ENCODE measurements at places on chromosomes 7 and 10.

GRCh38 chr7:70006261-70006920 is 408.1 kb downstream of the AUTS2 start:
- DNase-seq: no peak

DNA sequence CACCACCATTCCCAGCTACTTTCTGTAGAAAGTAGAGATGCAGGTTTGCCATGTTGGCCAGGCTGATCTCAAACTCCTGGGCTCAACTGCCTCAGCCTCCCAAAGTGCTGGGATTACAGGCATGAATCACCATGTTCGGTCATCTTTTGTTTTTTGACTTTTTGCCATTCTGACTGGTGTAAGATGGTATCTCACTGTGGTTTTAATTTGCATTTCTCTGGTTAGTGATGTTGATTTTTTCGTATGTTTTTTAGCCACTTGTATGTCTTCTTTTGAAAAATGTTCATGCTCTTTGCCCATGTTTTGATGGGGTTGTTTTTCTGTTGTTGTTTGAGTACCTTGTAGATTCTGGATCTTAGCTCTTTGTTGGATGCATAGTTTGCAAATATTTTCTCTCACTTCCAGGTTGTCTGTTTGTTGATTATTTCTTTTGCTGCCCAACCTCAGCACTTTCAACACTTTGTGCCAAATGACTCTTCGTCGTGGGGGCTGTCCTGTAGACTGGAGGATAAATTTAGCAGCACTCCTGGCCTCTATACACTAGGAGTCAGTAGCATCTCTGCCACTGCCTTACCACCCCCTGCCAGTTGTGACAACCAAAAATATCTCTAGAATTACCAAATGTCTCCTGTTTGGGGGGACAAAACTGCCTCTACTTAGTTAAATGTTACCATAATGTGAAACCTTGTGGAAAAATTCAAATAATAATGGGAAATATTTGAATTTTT is 6.5 kb upstream of the CPED1 start:
- no peak for DNase-seq

DNA sequence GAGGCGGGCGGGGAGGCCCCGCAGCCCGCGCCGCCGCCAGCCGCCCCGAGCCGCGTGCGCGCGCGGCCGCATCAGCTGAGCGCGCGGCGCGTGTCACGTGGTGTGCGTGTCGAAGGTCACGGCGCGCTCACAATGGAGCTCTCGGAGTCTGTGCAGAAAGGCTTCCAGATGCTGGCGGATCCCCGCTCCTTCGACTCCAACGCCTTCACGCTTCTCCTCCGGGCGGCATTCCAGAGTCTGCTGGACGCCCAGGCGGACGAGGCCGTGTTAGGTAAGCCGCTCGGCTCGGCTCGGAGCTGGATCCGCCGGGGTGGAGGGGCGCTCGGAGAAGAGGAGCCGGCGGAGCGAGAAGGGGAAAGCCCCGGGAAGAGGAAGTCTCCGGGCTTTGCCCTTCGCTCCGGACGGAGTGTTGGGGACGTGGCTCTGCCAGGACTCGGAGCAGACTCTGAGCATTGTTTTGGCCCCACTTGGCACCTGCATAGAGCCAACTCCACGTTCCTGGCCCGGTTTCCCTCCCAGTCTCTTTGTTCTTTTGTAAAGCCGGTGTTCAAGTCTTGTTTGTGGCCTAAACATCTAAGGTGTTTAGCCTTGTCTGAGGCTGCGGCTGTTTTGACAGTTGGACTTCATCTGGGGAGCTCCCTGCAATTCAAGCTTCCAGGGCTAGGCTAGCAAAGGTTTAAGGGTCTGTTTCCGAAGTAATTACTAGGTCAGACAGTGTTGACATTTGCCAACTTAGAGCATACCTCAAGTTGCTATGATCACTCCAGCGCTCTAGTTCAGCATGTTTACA is at the start of gene COMMD3:
Gene COMMD3 (plus strand): TSS at position 103 of the 790 bp plus-strand sequence. CDS start 30 bp downstream, at position 133.
- peak; percentile 79 for DNase-seq

- no peak for DNase-seq
Measured at GRCh38 chr10:36526033-36526432, 599.4 kb upstream of the ANKRD30A start.

- DNase-seq: no peak
Measured at GRCh38 chr10:1184541-1185430, 128.6 kb downstream of the WDR37 start.

DNA sequence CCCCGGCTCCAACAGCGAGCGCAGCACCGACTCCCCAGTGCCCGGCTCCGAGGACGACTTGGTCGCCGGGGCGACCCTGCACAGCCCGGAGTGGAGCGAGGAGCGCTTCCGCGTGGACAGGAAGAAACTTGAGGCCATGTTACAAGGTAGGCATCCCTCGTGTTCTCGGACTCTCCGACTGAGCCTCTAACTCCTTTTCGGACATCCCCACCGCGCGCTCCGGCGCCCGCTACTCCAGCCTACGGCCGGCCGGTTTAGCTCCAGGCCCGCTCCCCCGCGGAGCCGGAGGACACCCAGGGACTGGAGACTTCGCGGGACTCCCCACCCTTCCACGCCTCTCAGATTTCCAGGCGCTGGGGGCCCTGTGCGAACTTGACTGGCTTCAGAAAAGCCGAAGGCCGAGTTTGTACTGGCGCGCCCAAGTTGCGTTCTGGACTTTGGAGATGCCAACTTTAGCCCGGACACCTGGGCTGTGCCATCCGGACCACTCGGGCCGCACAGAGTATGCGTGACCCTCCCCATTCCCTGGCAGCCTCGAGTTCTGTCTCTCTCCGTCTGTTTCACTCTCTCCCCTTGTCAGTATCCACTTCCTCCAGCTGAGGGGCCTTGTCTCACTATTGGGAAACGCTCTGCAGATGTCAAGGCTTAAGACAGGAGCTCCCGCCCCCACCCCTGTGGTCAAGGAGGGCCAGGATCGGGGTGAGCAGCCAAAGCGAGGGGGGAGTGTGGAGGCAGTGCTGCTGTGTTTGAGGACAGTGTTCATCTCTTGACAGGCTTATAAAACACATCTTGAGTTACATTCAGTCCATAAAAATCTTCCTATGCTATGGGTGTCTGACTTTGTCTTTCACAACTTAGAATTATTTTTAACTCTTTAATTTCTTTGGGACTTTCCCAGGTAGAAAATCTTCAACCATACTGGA is 777 bp downstream of the BICC1 start:
- DNase-seq: peak; percentile 24

- DNase-seq: no peak
Measured at GRCh38 chr10:3048119-3049019, 19.0 kb upstream of the PFKP start.

GRCh38 chr7:66377045-66377444 is 171.9 kb downstream of the TPST1 start:
- DNase-seq: no peak

- DNase-seq: no peak
Measured at GRCh38 chr10:8213735-8214134, 159.2 kb downstream of the GATA3 start.

- no peak for DNase-seq
Measured at GRCh38 chr7:147096629-147097028, 980.0 kb downstream of the CNTNAP2 start.

DNA sequence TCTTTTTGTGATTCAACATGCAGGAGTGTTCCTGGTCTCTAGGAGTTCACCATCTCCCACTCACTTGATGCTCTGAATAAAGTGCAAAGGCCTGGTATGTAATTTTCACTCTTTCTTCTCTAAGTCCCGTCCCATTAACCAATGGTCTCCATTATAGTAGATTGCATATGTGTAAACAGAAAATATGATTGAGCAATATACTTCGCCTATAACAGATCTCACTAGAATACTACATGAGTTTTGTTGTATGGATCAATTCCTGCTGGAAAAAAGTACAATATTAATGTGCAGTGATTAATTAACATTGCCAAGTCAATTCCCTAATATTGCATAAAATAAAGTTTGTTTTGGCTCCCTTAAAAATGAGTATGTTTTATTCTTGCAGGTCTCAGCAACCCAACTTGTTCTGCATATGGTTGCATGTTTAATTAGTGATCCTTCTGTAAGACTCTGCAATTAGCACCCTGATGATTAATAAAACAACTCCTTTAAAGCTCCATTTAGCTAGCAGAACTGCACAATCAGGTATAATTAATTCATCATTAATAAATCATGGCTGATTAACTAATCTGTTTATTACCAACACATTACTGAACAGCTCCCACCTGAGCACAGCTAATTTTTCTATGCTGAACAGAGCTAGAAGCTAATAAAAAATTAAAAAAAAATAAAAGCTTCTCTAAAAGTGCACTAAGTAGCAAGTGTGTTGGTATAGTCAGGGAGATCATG is 37.8 kb upstream of the ATOH7 start:
- no peak for DNase-seq

DNA sequence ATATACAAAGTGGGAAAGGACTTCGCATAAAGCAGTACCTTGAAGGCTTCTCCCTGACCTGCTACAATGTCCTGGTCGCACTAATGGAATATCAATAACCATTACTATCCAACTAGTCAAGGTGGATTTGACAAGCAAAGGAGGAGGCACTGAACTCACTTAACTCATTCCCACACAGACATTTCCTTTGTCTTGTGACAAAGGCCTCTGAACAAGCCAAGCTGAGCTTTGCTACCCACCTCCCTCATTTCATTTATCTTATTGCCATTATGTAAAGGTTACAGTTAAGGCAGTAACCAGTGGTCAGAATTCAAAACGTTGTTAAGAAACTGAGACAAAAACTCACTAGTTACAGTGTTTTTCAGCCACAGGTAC is 7.3 kb downstream of the ELMO1 start:
- no peak for DNase-seq

DNA sequence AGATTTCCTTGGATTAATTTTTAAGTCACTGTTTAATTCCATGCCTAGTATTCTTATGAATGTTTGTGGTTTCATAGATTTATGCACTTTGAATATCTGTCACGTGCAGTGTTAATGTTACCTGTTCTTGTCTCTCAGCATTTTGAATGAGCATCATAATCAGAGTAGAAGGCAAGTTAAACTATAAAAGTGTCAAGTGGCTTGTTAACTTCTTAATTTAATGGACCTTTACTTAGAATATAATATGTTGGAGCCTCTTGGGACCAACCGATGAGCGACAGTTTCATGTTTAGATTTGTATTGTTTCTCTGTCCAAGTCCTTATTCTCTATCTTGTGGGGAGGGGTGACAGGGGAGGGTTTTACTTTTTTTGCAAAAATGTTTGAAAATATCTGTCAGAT is 50.6 kb upstream of the MTURN start:
- DNase-seq: no peak

DNA sequence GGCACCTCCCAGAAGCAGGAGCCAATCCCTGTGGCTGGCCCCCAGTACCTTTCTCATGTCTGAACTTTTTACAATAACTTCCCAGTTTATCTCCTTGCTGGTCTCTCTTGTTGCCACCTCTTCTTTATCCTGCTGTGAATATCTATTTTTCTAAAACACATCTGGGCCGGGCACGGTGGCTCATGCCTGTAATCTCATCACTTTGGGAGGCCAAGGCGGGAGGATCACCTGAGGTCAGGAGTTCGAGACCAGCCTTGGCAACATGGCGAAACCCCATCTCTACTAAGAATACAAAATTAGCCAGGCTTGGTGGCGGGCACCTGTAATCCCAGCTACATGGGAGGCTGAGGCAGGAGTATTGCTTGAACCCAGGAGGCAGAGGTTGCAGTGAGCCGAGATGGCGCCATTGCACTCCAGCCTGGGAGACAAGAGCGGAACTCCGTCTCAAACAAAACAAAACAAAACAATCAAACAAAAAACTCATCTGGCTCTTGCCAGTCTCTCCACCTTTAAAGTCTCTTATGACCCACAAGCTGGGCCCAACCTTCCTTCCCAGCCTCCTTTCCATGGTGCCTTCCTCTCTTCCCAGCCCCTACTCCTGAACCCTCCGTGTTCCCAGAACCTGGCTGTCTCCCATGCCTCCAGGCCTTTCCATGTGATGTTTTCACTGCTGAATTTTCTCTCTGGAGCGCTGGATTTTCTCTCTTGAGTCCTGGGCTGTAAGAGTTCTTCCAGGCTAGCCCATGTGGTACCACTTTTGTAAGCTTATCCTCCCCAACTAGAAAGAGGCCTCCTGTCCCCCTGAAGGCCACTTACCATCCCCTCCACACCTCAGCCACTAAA is 51.3 kb downstream of the HIP1 start:
- no peak for DNase-seq

- no peak for DNase-seq
Measured at GRCh38 chr7:128831994-128832879, 2.0 kb downstream of the FLNC start.

DNA sequence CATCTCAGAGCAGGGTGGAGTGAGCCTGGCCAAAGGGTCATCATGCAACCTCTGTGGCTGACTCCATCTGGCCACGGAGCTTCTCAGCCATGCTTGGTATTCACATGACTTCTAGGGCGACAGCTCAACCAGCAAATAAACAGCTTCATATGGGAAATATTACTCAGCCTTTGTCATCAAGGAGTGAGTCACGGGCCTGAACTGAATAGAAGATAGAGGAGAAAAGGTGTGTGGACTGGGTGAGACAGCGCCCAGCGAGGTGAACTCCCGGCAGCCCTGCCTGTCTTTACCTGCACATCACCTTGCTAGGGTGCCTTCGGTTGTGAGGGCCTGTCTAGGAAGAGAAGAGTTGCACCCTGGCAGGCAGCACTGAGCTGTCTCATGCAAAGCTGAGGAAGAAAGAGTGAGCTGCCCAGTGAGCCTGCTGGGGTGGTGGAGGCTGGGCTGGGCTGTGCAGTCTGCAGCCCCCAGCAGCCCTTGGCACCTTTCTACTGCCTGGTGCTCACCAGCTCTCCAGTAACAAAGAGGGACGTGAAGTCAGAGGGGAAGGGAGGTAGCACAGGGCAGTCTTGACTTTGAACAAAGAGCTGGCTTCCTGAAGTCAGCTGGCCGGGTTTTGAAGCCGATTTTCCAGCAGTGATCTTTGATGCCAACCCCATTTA is 114.2 kb downstream of the EGFR start:
- no peak for DNase-seq

- no peak for DNase-seq
Measured at GRCh38 chr7:151575410-151575809, 55.7 kb upstream of the RHEB start.

- peak; percentile 42 for DNase-seq
Measured at GRCh38 chr10:87618566-87619423, 40.9 kb upstream of the PAPSS2 start.

DNA sequence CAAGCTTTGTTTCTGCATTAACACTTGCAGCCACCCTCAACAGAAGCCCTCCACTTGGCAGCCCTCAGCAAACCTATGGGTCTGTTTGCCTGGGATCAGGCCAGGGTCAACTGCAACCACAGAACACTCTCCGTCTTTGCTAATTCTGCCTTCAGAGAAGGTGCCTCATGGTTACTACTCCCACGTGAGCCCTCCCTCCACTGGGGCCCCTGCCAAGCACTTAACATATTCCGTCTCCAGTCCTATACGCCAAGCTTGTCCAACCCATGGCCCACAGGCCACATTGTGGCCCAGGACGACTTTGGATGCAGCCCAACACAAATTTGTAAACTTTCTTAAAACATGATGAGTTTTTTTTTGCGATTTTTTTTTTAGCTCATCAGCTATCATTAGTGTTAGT is 54.7 kb downstream of the HSPA12A start:
- no peak for DNase-seq

GRCh38 chr10:112262546-112262945 is 20.7 kb upstream of the TECTB start:
- DNase-seq: no peak
